ENCODE measurements at places on chromosomes 11 and 22. TPM values are rescaled to one million over a fixed set of nuclear protein-coding genes. Genes with fewer than 3 reads are reported as not detected.
A peak's percentile ranks its signal among the peaks of the same experiment; 100 is the strongest.

DNA sequence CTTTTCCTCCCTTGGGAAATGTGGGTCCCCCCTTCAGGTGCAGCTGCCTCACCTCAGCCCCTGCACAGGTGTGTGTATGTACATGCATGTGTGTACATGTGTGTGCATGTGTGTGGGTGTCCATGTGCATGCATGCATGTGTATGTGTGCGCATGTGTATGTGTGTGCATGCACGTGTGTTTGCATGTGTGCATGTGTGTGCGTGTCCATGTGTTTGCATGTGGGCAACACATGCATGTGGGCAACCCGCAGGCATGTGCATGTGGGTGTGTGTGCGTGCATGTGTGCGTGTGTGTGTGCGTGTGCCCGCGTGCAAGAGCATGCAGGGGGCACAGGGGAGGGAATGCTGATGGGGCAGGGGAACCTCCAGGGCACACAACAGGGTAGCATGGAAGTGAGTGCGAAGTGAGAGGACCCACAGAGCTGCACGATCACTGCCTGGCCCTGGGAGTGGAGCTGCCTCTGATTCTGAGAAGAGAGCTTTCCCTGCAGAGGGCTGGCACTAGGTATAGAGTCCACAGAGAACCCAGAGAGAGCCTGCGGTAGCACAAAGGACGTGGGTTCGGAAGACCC, 14.6 kb upstream of the BAIAP2L2 start:
- H3K27me3 ChIP-seq = no peaks in the 10 kb centered on the region
- no peak overlapping the region for H3K27ac ChIP-seq
- H3K4me3 ChIP-seq = no peak overlapping the region
- DNase-seq = no peak
- peaks cover 9% of the 10 kb centered on the region for H3K4me1 ChIP-seq

- no peak overlapping the region for H3K27ac ChIP-seq
- no peak overlapping the region for H3K4me3 ChIP-seq
- DNase-seq = no peak
- no peaks in the 10 kb centered on the region for H3K4me1 ChIP-seq
- peaks cover 4% of the 10 kb centered on the region for H3K27me3 ChIP-seq
These were observed 50.2 kb downstream of the SPATA19 start for GRCh38 chr11:133795088-133795487.

GRCh38 chr11:128581561-128582272, 5.6 kb downstream of the ETS1 start:
- H3K4me3 ChIP-seq = no peak overlapping the region
- no peak for DNase-seq
- no peak overlapping the region for H3K27ac ChIP-seq
- peaks cover 10% of the 10 kb centered on the region for H3K27me3 ChIP-seq
- no peaks in the 10 kb centered on the region for H3K36me3 ChIP-seq

- no peak overlapping the region for H3K4me3 ChIP-seq
- no peaks in the 10 kb centered on the region for H3K36me3 ChIP-seq
- no peak for DNase-seq
These were observed 84.7 kb downstream of the ABTB2 start for GRCh38 chr11:34273099-34273498.

DNA sequence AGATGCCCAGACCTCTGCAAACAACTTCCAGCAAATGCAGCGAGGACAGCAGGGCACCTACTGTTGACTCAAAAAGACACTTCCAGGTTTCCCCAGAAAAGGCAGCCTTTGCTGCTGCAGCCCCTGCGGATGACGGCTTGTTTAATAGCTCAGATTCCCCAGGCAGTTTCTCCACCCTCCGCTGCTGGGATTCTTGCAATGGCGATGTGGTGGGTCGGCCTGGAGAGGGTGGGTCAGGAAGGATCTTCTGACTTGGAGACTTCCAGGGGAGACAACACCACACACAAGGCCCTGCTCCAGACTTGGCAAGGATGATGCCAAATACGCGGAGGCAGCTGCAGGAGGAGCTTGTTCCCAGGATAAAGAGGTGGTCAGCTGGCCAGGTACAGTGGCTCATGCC, 17.9 kb upstream of the TREH start:
- H3K27me3 ChIP-seq = no peaks in the 10 kb centered on the region
- H3K27ac ChIP-seq = no peak overlapping the region
- DNase-seq = no peak
- H3K4me1 ChIP-seq = no peaks in the 10 kb centered on the region
- no peak overlapping the region for H3K4me3 ChIP-seq

GRCh38 chr11:25659706-25660105, 672.2 kb upstream of the ANO3 start:
- H3K36me3 ChIP-seq = no peaks in the 10 kb centered on the region
- DNase-seq = no peak
- no peak overlapping the region for H3K27ac ChIP-seq
- no peaks in the 10 kb centered on the region for H3K27me3 ChIP-seq

DNA sequence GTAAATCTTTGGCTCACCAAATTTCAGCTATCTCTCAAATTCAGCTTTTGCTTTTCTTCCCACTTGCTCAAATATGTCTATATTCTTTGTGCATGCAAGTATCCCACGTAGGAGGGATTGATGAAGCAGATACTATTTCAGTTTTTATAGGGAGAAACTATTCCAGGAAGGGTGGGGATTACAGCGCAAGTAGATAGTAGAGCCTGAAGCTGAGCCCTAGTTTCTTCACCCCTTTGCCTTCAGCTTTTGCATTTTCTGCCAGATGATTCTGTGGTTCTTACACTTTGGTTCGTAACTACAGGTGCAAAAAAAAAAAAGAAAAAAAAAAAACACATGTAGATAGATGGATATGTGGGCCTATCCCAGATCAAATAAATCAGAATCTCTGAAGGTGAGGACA, 3.1 kb upstream of the ACP2 start:
- no peaks in the 10 kb centered on the region for H3K27me3 ChIP-seq
- no peak overlapping the region for H3K4me3 ChIP-seq
- DNase-seq = no peak
- peaks cover 29% of the 10 kb centered on the region for H3K4me1 ChIP-seq
- H3K27ac ChIP-seq = no peak overlapping the region

DNA sequence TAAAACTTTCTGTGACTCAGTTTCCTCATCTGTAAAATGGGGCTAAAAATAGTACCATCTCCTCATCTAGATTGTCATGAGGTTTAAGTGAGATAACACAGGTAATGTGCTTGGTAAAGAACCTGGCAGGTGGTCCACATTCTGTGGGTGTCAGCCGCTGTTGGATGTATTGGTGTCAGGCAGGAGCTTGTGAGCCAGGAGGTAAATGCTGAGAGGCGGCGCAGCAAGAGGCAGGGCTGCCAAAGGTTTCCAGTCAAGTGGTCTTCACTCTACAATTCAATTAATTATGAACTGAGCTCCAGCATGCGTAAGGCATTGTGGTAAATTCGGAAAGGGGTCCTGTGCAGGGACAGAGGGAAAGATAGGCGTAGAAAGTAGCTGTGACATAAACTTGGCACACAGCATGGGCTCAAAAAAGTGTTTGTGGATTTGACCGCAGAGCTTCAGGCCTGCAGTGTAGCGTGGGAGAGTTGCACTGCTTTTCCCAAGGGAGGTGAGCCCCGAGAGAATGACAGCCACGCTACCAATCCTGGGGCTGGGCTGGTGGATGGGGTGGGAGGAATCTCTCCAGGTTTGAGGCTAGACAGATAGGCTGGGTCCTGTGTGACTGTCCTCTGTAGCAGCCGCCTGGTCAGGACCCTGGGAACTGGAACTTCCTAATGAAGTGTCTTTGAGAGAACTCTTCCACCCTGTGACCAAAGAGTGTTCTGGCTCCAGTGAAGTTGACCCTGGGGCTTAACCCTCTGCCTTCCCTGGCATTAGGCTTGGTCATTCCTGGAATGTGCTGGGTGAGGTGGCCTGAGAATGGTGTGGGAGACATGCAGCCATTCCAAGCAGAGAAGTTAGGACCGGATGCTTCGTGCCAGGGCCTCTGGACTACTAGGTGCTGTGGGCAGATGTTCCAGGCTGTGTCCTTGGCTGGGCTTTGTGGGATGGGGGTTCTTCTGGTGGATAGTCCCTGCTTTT, 122.4 kb downstream of the FEZ1 start:
- H3K27ac ChIP-seq = peak overlapping the region; percentile 85
- H3K4me3 ChIP-seq = no peak overlapping the region
- DNase-seq = no peak
- H3K27me3 ChIP-seq = no peaks in the 10 kb centered on the region
- H3K36me3 ChIP-seq = no peaks in the 10 kb centered on the region

GRCh38 chr11:1943576-1943975, 3.6 kb upstream of the MRPL23 start:
- no peak overlapping the region for H3K27ac ChIP-seq
- H3K27me3 ChIP-seq = no peaks in the 10 kb centered on the region
- no peak overlapping the region for H3K4me3 ChIP-seq
- no peaks in the 10 kb centered on the region for H3K36me3 ChIP-seq

- no peaks in the 10 kb centered on the region for H3K4me1 ChIP-seq
- H3K4me3 ChIP-seq = no peak overlapping the region
- DNase-seq = no peak
- no peaks in the 10 kb centered on the region for H3K36me3 ChIP-seq
- no peak overlapping the region for H3K27ac ChIP-seq
These were observed 12.6 kb upstream of the ANO1 start for GRCh38 chr11:70065318-70066135.

GRCh38 chr11:126560221-126560620, 204.7 kb downstream of the ST3GAL4 start:
- H3K4me1 ChIP-seq = no peaks in the 10 kb centered on the region
- H3K4me3 ChIP-seq = no peak overlapping the region
- H3K27me3 ChIP-seq = no peaks in the 10 kb centered on the region
- H3K36me3 ChIP-seq = no peaks in the 10 kb centered on the region

DNA sequence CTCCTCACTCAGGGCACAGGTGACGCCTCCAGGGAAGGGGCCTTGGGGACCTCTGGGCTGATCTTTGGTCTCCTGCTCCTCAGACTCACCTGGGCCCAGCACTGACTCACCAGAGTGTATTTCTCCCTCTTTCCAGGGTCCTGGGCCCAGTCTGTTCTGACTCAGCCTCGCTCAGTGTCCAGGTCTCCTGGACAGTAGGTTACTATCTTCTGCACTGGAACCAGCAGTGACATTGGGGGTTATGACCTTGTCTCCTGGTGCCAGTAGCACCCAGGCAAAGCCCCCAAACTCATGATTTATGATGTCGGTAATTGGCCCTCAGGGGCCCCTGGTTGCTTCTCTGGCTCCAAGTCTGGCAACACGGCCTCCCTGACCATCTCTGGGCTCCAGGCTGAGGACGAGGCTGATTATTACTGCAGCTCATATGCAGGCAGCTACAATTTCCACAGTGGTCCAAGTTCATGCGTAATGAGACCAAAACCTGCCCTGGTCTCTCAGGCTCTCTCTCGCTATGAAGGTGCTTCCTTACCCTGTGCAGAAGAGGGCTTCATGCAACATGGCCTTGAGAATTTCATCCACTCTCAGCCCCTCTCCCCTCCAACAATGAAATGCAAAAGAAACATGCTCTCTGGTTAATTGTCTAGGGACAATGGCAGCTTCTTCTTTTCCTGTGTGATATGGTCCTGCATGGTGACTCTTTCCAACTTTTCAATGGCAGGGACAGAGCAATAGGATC, 21.0 kb upstream of the PRAME start:
- no peak overlapping the region for H3K4me3 ChIP-seq
- H3K27me3 ChIP-seq = no peaks in the 10 kb centered on the region
- H3K36me3 ChIP-seq = no peaks in the 10 kb centered on the region
- DNase-seq = no peak
- H3K4me1 ChIP-seq = no peaks in the 10 kb centered on the region

DNA sequence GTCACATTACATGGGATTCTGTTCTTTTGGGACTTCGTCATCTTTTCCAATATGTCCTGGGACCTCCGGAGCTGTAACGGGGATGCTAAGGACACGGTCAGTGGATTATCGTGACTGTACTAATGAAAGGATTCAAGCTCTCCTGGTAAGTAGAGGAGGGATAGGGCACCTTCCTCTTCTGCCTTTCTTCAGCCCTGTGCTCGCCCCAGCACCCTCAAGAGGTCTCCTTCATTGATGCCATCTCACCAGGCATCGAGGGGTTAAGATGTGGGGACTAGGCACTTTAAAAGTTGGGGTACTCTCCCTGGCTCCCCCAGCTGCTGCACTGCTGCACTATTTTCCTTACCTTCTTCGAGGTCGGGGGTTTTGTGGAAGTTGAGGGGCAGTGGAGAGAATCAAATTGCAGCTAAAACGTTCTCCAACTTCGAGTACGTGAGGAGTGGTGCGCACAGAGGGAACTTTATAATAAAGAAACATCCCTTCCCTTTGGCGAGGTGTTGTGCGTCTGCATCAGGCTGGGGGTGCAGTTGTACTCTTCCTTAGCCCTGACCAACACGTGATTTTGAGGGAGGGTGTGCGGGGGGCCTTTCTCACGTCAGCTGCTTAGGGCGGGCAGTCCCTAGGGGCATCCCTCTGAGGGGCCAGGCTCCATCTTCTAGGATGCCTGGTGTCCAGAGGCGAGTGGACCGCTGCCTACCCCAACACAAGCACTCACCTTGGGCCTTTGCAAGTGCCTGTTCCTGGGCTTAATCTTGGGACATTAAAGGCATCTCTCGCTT, 96.1 kb downstream of the GRAMD1B start:
- H3K36me3 ChIP-seq = no peaks in the 10 kb centered on the region
- no peak overlapping the region for H3K27ac ChIP-seq
- H3K4me3 ChIP-seq = no peak overlapping the region
- no peaks in the 10 kb centered on the region for H3K27me3 ChIP-seq

GRCh38 chr11:124168796-124169195, 14.3 kb upstream of the OR10D3 start:
- no peak overlapping the region for H3K4me3 ChIP-seq
- H3K27ac ChIP-seq = no peak overlapping the region
- no peaks in the 10 kb centered on the region for H3K27me3 ChIP-seq
- no peaks in the 10 kb centered on the region for H3K4me1 ChIP-seq

DNA sequence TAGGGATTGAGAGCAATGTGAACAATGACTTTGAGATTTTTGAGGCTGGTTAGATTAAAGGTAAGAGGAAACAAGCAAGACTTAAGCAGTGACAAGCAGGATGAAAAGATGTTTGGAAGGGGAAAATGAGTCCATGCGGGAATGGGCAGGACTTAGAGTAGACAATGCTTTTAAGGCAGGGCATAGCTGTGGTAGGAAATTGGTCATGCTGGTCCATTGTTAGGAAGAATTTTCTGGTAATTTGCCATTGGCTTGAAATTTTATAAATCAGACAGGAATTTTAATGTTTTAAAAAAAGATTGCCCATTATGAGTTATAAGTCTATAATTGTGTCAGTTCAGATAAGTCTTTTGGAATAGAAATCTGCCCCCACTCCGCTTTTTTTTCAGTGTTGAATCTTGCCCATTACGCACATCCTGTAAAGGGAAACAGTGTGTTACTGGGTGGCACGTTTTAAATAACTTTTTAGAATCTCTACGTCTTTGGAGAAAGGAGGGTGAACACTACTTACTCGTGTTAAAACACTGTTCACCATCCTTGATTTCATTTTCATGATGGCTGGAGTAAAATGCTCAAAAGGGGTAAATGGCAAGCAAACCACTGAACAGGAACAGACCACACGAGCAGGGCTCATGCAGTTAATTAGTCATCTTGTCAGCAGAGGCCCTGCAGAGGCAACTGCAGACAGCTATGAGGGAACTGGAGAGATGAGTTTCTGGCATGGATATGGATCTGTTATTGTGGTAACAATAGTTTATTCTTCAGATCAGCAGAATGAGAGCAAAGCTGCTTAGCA, 25.0 kb downstream of the SWAP70 start:
- peaks cover 6% of the 10 kb centered on the region for H3K4me1 ChIP-seq
- no peaks in the 10 kb centered on the region for H3K36me3 ChIP-seq
- no peaks in the 10 kb centered on the region for H3K27me3 ChIP-seq
- DNase-seq = no peak

- no peaks in the 10 kb centered on the region for H3K27me3 ChIP-seq
- peak overlapping the region; percentile 88 for H3K4me3 ChIP-seq
- H3K4me1 ChIP-seq = peaks cover 5% of the 10 kb centered on the region
- H3K36me3 ChIP-seq = peaks cover under 1% of the 10 kb centered on the region
These were observed 632 bp upstream of the CCDC34 start for GRCh38 chr11:27363576-27364117.

Gene RCOR2
- 0.07 TPM for polyA plus RNA-seq

Gene OR2D2
- polyA plus RNA-seq = not detected

Gene DBX1
- not detected for polyA plus RNA-seq

Gene KCTD14
- polyA plus RNA-seq = 0.18 TPM

Gene DCHS1
- polyA plus RNA-seq = 1.1 TPM

Gene E2F8
- 1.00 TPM for polyA plus RNA-seq

Gene DMC1
- 0.91 TPM for polyA plus RNA-seq
